ENCODE measurements at places on chromosomes 1 and 21. TPM values are rescaled to one million over a fixed set of nuclear protein-coding genes. Genes with fewer than 3 reads are reported as not detected.

The CNR2 gene
- total RNA-seq = 0.20 TPM

The HOOK1 gene
- 4.4 TPM for total RNA-seq

The MRPS21 gene
- 81.0 TPM for total RNA-seq

The CSF3R gene
- 0.11 TPM for total RNA-seq

The RXRG gene
- total RNA-seq = not detected

The MXRA8 gene
- 0.26 TPM for total RNA-seq

The SMIM12 gene
- 79.1 TPM for total RNA-seq

The KRTAP12-2 gene
- total RNA-seq = not detected

The GNAT2 gene
- total RNA-seq = 1.5 TPM

Data from CD8-positive, alpha-beta memory T cell (primary cell).